ENCODE measurements at places on chromosomes 1 and 21.

DNA sequence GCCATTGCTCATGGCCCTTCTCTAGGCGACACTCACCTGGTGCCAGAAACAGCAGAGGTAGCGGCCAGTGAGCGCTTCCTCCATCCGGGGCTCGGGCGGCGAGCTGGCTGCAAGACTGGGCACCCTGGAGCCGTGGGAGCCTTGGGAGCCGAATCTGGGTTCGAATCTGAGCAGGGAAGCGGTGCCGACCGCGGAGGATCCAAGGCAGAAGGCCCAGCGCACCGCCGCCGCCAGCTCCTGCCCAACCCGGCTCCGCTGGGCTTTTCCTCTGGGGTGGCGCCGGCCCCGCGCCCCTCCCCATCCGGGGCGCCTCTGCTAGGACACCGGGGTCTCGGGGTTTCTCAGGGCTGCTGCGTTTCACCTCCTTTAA, 1.7 kb upstream of the PRDM16 start:
- no peak for DNase-seq

- peak; percentile 41 for DNase-seq
These were observed 1.2 kb downstream of the BTG3 start for GRCh38 chr21:17611414-17612022.

- DNase-seq: peak; percentile 83
These were observed at the start of gene C1orf21 for GRCh38 chr1:184386312-184387068. Gene C1orf21 (plus strand): TSS chr1:184387029. CDS start chr1:184477510, 90,481 bp downstream.

GRCh38 chr1:219478811-219479210, 134.1 kb downstream of the ZC3H11B start:
- no peak for DNase-seq

DNA sequence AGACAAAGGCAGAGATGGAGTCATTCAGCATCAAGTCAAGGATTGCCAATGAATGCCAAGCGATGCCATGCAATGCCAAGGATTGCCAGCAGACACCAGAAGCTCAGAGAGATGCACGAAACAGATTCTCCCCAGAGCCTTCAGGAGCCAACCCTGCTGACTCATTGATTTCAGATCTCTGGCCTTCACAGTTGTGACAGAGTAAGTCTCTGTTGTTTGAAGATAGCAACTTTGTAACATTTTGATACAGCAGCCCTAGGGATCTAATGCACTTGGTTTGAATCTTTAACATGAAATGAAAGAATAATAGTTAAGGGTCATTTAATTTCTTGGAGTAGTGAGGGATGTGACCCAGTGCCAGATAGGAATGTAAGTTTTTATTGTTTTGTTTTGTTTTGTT, 287.4 kb upstream of the RUNX1 start:
- no peak for DNase-seq

DNA sequence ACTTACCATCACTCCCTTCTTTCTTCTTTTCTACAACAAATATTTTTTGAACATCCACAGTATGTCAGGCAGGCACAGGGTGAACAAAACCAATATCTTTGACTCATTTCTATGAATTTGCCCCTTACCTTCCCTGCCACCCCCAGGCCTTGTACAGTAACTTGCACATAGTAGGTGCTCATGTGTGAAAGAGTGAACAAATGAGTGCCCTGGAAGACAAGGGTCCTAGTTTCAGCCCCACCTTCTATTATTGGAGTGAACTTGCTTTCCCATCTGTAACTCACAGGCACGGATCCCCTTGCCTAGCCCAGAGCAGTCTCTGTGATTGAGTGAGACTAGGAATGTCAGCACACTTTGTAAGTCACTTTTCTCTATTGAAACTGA, 12.8 kb downstream of the ZDHHC18 start:
- no peak for DNase-seq

- no peak for DNase-seq
These were observed 45.1 kb downstream of the ATP2B4 start for GRCh38 chr1:203671521-203672278.

- DNase-seq: no peak
These were observed 42.8 kb downstream of the CAPN9 start for GRCh38 chr1:230790026-230790425.

DNA sequence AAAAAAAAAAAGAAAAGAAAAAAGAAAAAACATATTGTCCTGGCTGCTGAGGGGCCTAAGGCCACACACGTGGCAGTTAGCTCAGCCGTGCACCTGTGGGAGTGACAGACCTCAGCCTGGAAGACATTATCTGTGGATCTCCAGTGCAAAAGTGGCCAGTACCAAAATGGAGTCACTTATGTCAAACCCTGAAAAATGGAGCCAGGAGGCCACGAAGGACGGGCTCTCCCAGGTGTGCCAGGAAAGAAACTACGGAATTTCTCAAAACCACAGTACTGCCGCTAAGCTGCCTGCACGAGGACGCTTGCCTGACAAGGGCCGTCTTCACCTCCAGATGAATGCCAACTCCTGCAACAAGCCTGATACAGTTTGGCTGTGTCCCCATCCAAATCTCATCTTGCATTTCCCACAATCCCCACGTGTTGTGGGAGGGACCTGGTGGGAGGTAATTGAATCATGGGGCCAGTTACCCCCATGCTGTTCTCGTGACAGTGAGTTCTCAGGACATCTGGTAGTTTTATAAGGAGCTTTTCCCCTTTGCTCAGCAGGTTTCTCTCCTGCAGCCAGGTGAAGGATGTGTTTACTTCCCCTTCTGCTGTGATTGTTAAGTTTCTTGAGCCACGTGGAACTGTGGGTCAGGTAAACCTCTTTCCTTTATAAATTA, 5.3 kb upstream of the MIB2 start:
- DNase-seq: no peak

GRCh38 chr1:67792741-67793458, 40.4 kb downstream of the GNG12 start:
- DNase-seq: peak; percentile 13

GRCh38 chr1:210025870-210026269, 87.9 kb downstream of the SYT14 start:
- no peak for DNase-seq

DNA sequence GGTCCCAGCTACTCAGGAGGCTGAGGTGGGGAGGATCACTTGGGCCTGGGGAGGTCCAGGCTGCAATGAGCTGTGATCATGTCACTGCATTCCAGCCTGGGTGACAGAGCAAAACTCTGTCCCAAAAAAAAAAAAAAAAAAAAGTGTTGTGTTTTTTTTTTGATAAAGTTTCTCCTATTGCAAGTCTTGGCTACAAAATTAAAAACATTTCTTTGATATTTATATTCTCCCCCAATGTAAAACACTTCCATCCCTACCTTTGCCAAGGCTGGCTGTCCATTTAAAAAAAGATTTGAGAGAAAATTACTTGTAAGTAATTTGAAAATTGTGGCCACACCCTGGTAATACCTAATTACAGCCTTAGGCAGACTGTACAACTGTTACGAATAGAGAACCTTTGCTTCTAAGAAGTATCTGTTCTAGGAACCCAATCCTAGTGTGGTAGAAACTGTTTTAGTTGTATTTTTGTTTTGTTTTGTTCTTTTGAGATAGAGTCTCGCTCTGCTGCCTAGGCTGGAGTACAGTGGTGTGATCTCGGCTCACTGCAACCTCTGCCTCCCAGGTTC, 11.2 kb downstream of the ZNF436 start:
- DNase-seq: no peak

DNA sequence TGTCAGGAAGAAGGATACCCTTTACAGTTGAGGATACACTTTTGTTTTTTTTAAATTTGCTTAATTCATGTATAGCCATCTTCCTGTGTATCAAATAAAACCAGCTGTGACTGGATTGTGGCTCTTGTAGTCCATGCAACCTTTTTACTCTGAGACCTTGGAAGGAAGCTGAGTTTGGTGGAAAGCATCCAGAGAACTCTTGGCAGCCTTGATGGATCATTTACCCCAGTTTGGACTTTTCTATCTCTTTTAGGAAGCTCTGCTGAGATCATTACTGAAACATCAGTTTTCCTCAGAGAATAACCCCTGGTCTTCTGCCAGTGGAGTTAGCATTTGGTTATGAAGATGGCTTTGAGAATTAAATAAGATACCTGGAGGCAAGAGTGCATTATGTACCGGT, 21.2 kb upstream of the APOBEC4 start:
- peak; percentile 16 for DNase-seq

DNA sequence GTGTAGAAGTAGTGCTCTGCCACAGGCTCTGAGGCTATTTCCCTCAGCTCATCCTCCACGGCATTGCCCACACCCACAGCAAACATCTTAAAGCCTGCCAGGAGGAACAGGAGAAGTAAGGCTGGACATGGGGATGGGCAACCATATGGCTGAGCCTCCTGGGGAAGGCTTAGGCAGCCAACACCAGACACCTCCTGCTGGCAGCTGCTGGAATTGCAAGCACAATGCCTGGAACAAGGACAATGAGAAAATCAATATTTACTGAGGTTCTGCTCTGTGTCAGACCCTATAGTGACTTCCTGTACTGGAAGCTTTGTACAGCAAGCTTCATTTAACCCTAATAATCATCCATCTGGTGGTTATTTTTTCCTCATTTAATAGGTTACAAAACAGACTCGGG, 8.2 kb downstream of the MATN1 start:
- DNase-seq: no peak

- no peak for DNase-seq
These were observed 404.4 kb downstream of the USP25 start for GRCh38 chr21:16134134-16134533.

GRCh38 chr1:36769886-36770830, 264.2 kb downstream of the GRIK3 start:
- no peak for DNase-seq

DNA sequence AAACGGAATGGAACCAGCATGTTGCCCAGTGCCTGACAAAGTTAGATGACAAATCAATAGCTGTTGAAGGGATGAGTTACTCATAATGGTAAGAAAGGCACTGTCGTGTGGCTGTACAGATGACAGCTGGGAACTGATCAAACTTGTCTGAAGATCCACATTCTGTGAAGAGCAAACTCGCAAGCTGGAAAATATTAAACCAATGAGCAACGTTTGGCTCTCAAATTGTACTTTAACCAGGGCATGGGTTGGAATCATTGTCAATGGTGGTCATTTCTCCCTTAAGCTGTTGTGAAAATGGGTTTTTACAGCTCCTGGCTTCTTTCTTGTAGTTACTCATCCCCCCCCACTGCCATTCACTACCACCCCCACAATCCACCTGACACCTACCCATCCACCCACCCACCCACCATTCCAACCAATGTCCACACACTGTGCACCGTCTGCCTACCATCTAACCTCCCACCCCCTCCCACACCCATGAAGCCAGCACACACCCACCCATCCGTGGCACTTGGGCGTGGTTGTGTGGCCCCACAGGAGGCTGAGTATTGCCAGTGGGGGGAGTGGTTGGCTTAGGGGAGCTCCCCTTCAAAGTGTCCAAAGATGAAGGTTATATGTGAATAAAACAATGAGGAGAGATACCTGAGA, 46.7 kb downstream of the CLDN14 start:
- no peak for DNase-seq

- DNase-seq: peak; percentile 45
These were observed 115.4 kb upstream of the HOOK1 start for GRCh38 chr1:59699227-59699847.

- no peak for DNase-seq
These were observed 24.6 kb downstream of the ANGPTL3 start for GRCh38 chr1:62621907-62622306.

Data from midbrain (tissue), 1 donor.